ENCODE measurements at places on chromosomes 16 and 17.

- DNase-seq: peak; percentile 23
Measured at GRCh38 chr17:4944554-4945175, 3.7 kb downstream of the PFN1 start.

DNA sequence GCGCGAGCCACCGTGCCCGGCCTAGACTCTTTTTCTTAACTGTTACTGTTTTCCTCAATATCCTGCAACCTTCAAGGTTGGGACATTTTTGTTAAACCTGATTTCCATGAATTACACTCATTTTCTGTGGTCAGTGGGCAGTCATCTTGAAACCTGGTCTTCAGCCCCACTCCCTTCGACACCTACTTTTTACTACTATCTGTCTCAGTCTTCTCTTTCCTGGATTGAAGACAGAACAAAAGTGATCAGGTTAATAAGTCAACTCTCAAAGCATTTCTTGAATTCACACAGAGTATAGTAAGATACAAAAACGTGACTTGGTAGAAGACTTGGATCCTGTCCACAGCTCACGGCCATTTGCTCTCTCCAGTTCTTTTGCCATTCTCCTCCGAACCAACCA is 6.1 kb downstream of the MINK1 start:
- DNase-seq: no peak

DNA sequence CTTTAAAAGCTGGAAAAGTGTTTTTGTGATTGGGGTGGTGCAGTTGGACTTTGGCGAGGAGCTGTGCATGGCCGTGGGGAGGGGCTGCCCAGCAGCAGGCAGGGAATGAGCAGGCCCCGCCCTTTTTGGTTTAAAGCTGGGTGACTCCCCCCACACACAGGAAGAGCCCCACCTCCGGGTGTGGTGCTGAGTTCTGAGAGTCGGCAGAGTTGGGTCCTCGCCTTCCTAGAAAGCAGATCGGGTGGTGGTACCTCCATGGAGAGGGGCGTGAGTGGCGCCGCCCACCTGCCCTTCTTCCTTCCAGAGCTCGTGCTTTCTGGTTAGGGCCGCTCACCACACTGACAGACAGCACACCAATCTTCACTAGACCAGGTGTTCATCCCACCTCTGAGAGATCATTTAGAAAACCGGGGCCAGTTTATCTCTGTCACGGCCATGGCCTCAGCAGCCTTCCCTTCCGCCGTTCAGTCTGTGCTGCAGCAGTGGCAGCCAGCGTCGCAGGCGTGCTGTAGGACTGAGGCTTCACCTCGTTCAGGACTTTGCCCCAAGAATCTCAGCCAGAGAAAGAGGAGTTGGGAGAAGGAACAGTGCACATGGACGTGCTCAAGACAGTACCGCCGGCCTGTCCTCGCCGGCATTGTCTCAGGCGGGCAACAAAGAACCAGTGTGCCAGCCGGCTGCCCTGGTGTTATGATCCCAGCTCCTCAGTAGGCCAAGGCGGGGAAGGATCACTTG is 144.0 kb upstream of the CHMP6 start:
- DNase-seq: no peak

- no peak for DNase-seq
Measured at GRCh38 chr17:49216953-49217650, 6.6 kb downstream of the ABI3 start.

All from GM23338 (cell line).